Fibroblast of skin of abdomen (primary cell): ENCODE measurements at places on chromosomes 3 and 15.
A peak's percentile ranks its signal among the peaks of the same experiment; 100 is the strongest.

DNA sequence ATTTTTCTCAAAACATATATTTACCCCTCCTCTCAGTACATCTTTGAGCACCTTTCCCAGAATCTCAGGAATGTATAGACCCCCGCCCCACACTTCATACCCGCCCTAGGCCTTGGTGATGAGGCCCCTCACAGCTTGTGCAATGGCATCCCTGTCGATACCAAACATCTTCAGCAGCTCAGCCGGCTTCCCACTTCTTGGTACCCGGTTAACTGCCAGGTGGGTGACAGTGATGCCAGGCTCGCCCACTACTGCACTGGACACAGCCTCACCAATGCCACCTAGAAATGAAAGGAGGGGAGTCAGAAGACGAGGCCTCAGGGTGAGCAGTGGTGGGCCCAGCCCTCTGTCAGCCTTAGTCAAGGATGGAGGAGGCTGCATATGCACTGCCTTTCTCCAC lies 30.2 kb downstream of the TKT start:
- DNase-seq, result no peak

GRCh38 chr15:61227950-61228936 lies 859 bp downstream of the RORA start:
- DNase-seq, result peak; percentile 36

- no peak for DNase-seq
Observed at GRCh38 chr15:34282384-34282783, 55.2 kb downstream of the SLC12A6 start.

DNA sequence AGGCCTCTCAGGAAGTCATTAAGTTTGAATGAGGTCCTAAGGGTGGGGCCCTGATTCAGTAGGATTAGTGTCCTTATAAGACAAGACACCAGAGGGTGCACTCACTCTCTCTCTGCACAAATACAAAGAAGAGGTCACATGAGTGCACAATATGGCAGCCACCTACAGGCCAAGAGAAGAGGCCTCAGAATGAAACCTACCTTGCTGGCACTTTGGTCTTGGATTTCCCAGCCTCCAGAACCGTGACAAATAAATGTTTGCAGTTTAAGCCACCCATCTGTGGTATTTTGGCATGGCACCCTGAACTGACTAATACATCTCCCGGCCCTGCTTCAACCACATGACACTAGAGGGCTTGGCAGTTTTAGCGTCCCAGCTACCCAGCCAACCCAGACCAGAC lies 73.9 kb upstream of the CHRNB4 start:
- no peak for DNase-seq

DNA sequence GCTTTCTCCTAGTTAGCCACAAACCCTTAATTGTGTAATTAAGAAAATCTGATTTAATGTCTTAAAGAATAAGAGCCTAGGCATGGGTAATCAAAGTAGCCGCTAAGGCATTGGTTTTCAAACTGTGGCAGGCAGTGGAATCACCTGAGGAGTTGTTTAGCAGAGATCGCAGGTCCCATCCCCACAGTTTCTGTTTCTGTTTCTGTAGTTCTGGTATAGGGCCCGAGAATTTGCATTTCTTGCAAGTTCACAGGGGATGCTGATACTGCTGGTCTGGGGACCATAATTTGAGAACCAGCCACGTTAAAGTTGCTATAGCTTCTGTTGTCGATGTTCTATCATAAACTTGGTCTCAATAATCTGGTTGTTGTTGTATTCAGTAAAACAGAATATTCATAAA lies 204.3 kb downstream of the ALCAM start:
- DNase-seq, result no peak

DNA sequence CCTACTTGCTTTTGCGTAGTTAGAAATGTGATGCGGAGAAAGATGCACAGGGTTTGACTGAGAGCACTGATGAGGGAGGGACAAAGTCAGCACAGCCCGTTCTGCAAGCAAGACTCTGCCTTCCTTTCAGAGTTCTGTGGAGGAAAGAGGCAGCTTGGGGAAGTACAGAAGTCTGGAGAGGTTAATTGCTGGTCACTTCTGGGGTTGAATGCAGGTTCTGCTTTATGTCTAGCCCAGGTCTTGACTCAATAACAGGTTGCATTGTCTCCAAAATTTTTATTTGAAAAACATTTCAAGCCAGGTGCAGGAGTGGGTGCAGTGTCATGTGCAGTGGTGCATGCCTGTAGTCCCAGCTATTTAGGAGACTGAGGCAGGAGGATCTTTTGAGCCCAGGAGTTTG lies 461.7 kb downstream of the NR2F2 start:
- DNase-seq, result no peak

- DNase-seq, result no peak
Observed at GRCh38 chr3:150589759-150590158, 13.4 kb upstream of the SELENOT start.

DNA sequence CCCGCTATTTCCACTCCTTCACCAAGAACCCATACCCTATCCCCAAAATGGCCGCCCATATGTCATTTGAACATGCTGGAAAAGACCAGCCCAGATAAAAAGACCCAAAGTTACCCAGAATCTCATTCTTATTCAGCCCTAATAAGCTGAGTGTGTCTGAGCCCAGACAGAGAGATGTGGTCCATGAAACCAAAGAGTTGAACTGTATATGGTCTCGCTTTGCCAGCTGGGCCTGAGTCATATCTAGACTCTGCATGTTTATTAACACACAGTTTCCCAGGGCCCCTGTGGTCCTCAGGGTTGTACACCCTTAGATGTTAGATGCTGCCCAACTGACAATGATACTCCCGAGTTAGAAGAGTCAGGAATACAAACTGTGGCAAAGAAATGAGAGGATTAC lies 201.9 kb upstream of the STRIT1 start:
- peak; percentile 39 for DNase-seq

DNA sequence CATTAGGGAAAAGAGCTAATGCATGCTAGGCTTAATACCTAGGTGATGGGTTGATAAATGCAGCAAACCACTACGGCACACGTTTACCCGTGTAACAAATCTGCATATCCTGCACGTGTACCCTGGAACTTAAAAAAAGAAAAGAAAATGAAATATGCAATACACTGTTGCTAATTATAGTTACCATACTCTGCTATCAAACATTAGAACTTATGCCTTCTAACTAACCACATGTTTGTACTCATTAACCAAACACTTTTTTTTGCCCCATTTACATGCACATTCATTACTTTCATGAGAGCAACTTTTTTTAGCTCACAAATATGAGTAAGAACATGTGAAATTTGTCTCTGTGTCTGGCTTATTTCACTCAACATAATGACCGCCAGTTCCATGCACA lies 253.1 kb downstream of the CGGBP1 start:
- no peak for DNase-seq

- DNase-seq, result no peak
Observed at GRCh38 chr3:137642831-137643230, 121.3 kb upstream of the SOX14 start.

DNA sequence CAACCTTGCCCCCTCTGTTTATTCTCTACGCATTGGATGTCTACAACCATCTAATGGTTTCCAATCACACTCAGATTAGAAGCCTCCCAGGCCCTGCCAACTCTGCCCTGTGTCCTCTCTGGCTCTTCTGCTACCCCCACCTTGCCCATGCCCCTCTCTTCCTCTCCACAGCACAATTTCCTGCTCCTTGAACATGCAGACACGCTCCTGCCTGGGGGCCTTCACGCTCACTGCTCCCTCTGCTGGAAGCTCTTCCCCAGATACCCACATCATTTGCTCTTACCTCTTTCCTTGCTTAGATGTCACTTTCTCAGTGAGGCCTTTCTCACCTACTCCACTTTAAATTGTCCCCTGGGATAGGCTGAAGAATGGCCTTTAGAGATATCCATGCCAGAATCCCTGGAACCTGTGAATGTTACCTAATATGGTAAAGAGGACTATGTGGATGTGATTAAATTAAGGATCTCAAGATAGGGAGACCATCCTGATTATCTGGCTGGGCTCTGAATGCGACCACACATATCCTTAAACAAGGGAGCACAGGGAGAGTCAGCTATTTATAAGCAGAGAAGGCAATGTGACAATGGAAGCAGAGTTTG lies 9.9 kb downstream of the KY start:
- peak; percentile 26 for DNase-seq

GRCh38 chr3:177979703-177980102 lies 556.5 kb upstream of the KCNMB2 start:
- DNase-seq, result no peak

DNA sequence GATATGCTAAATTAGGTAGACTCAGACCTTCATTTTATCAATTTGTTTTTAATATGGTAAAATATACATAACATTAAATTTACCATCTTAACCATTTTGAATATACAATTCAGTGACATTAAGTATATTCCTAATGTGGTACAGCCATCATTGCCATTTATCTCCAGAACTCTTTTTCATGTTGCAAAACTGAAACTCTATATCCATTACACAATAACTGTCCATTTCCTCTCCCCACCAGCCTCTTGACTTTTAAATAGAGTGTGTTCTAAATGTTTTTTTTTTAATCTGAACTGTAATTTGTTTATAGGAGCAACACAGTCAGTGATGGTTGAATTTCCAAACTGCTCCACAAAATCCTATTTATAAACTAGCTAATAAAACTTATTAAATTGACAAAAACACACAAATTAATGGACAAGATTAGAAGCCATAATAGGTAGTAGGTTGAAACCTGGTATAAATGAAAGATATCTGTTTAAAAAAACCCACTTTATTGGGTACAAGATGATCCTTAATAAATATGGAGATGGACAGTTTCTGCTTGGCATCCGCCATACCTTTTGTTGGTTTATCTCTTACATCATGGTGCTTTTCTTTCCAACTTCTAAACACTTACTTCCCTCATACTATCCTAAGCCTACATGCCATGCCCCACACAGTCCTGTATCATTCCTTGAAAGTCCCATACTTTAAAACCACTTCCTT lies 142.4 kb downstream of the ZPLD1 start:
- DNase-seq, result no peak
